Chondrocyte (in vitro differentiated cells): ENCODE measurements at places on chromosomes 7 and 10. TPM values are rescaled to one million over a fixed set of nuclear protein-coding genes. Genes with fewer than 3 reads are reported as not detected.

DNA sequence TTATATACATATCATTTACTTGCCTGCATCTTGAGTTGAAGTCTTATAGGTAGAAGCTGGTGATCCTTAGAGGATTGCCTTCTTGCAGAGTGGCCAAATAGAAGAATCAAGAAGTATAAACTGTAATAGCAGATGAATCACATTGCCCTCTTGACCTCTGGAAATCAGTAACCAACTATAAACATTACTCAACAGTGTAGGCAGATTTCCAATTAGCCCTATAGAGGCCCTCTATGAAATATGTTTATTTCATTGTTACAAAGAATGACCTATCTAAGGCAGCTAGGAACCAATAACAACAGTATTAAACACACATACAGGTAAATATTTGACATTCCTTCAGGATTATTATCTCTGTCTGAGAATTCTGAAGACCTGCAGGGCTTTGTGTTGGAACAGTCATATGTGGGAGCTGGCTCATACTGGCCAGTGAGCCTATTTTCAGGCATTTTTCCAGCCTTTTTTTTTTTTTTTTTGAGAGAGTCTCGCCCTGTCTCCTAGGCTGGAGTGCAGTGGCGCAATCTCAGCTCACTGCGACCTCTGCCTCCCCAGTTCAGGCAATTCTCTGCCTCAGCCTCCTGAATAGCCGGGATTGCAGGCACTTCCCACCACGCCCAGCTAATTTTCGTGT, 7.2 kb upstream of the SRI start:
- H3K36me3 ChIP-seq: peaks cover 1% of the 10 kb centered on the region
- no peaks in the 10 kb centered on the region for H3K27me3 ChIP-seq

DNA sequence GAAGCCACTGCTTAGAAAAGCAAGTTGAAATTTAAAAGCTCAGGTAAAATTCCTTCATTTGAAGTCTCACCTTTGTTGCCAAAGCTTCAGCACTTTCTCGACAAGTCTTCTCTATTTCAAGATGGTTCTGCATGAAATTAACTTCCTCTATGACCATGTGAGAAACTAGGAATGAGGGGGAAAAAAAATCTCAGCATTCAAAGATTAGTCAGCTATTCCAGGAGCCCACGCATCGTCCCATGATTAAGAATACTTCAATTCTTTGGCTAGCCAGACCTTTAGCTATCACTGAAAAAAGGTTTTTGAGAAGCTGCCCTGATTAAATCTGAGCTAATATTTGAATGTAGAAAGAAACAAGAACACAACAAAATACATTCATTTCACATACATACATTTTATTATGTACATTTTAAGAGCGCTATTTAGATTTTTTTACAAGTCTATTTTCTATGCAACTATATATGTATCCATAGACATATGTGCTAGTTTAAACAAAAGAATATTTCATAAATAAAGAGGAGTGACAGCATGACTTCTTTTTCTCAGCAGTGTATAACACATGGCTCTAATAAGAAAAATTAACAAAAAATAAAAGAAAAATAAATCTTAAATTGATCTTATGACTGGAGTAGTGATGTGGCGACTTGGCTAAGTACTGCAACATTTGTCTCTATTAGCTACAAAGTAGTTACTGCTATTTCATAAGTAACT, 44.8 kb downstream of the SHTN1 start:
- H3K4me3 ChIP-seq: no peak overlapping the region
- peaks cover 2% of the 10 kb centered on the region for H3K36me3 ChIP-seq
- DNase-seq: no peak
- no peak overlapping the region for H3K27ac ChIP-seq
- no peaks in the 10 kb centered on the region for H3K4me1 ChIP-seq

GRCh38 chr10:4730998-4731397, 95.0 kb upstream of the AKR1E2 start:
- no peaks in the 10 kb centered on the region for H3K36me3 ChIP-seq
- H3K4me3 ChIP-seq: no peak overlapping the region
- no peak for DNase-seq
- no peak overlapping the region for H3K27ac ChIP-seq
- no peaks in the 10 kb centered on the region for H3K27me3 ChIP-seq
- peaks cover 8% of the 10 kb centered on the region for H3K4me1 ChIP-seq

GRCh38 chr7:156764016-156764669, 123.6 kb downstream of the RNF32 start:
- H3K27me3 ChIP-seq: no peaks in the 10 kb centered on the region
- no peak overlapping the region for H3K27ac ChIP-seq
- H3K36me3 ChIP-seq: no peaks in the 10 kb centered on the region
- peaks cover 2% of the 10 kb centered on the region for H3K4me1 ChIP-seq

The PPP1R3A gene
- total RNA-seq: 0.29 to 0.54 TPM (median 0.45 TPM) in 3 replicates

- no peaks in the 10 kb centered on the region for H3K27me3 ChIP-seq
- no peak for DNase-seq
Measured at GRCh38 chr10:61786728-61787127, 114.8 kb upstream of the ARID5B start.

The IFRD1 gene
- total RNA-seq: 69.2 to 108 TPM (median 106 TPM) in 3 replicates

DNA sequence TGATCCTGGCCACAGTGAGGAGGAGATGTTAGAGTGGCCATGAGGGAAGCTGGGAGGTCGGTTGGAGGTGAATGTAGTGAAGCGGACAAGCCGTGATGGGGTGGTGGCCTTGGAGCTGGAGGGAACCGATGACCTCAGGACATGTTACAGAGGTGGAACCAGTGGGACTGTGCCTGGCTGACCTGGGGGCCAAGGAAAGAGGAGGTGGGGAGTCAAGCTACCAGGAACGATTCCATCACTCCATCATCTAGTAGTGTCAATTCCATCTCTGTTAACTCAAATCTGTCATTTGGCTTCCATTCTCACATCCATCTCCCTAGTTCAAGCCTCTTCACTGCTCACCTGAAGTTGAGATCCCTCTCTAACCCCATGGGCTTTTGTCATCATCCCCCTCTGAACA, 102.4 kb upstream of the LYZL2 start:
- no peak overlapping the region for H3K4me3 ChIP-seq
- no peak for DNase-seq
- no peaks in the 10 kb centered on the region for H3K36me3 ChIP-seq

DNA sequence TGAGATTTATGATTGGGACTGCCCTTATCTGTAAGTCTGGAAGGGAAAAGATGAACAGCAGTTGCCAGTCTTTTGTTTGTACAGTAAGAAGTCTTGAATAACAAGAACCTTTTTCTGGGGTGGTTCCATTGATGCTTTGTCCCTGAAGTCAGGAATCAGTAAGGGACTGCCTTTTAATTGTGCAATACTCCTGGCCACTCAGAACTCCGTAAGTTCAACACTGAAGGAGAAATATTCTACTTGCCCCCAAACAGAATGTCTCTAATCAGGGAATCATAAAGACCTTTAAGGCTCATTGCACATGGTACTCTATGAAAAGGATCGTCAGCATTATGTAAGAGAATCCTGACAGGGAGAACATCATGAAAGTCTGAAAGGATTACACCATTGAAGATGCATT, 361.4 kb downstream of the EXOC4 start:
- DNase-seq: no peak
- H3K36me3 ChIP-seq: peaks cover 2% of the 10 kb centered on the region
- no peaks in the 10 kb centered on the region for H3K4me1 ChIP-seq
- H3K27ac ChIP-seq: no peak overlapping the region
- no peaks in the 10 kb centered on the region for H3K27me3 ChIP-seq
